ENCODE measurements at places on chromosomes 7 and 10.

DNA sequence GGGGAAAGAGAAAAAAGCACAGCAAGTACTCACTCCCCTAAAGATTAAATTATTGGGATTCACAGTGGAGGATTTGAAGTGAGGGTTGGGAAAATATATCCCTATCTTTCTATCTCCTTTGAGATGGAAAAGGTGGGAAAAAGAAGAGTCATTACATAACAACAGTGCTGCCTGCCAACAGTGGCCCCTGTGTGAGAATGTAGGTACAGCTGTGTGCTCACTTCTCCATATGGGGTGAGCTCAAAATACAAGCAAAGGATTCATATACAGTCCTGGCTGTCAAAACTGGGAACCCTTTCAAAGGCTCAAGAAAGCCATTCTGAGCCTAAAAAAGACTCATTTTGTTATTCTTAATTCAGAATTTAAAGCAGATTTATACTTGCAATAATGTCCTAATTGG is 458.5 kb downstream of the GPAM start:
- no peak for DNase-seq

DNA sequence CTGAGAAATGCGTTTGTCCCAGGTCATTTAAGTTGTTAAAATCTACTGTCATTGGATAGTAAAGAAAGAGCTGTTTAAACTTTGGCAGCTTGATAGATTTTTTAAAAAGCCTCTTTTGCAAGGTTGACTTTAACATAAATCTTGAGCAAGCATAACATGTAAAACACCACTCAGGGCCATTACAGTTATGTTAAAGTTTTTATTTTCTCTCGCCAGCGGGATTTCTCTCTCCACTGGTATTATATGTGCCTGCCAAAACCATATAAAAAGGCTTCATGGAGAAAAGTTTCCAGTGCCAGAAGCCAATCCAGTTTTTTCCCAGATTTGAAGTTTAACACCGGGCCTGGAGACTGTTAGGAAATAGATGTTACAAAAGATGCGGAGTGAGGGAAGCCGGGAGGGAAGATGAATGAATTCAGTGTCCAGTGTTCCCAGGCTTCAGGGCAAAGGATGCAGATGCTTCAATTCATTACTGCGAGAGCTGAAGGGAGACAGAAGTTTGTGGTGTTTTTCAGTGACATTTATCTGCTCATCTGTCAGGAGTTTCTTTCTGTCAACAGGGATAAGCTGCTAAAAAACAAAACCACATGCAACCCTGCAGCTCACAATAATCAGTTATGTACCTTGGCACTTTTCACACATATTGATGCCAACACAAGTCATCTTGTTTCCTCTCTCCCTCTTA is 155.5 kb downstream of the SPAG6 start:
- DNase-seq: no peak

DNA sequence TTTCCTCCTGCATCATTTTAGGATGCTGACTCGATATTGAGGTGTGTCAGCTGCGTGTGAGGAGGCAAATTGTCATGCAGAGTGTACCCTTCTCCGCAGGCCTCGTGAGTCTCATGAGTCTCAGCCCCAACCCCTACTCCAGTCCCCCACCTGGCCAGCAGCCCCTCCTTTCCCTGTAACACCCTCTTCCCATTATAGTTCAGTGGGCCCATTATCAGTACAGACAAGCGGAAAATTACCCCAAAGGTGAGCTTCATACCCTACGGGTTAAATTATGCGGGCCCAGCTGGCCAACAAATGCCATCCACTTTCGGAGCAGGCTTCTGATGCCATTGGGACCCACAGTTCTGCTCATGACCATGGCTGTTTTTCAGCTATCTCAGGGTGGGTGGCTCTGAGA is 25.2 kb downstream of the SFTPD start:
- DNase-seq: no peak

DNA sequence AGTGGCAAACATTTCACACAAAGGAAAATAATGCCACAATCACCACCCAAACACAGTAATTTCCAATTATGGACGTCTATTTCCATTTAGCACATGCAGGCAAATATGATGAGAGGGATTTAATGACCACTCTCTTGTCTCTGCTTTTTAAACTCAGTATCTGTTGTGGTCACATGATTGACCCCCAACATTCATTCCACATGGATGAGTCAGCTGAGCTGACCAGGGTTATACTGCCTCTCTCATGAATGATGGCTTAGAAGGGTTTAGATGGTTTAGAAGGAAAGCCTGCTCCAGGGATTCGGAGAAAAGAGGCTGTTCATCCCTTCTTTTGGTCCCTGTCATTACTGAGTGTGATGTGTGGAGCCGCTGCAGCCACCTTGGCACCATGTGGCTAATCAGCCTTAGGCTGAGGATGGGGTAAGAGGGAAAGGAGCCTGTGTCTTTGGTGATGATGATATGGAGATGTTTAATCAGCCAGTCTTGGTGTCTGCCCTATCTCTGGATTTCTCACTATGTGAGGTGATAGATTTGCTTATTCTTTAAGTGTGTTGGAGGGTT is 38.2 kb upstream of the JAKMIP3 start:
- DNase-seq: no peak

DNA sequence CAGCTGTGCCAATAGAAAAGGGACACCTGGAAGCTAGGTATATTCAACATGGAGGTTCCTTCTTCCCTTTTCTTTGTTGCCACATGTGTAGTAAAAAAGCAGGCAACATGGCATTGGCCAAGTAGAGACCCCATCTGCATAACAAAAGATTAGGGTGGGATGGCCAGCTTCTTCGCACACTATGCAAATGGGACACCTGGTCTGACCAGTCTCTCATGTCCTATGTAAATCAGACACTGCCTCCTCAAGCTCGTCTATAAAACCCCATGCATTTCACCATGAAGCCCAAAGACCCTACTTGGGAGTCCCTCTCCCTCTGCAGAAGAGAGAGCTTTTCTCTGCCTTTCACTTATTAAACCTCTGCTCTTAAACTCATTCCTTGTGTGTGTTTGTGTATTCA is 53.9 kb downstream of the MYL10 start:
- peak; percentile 25 for DNase-seq

DNA sequence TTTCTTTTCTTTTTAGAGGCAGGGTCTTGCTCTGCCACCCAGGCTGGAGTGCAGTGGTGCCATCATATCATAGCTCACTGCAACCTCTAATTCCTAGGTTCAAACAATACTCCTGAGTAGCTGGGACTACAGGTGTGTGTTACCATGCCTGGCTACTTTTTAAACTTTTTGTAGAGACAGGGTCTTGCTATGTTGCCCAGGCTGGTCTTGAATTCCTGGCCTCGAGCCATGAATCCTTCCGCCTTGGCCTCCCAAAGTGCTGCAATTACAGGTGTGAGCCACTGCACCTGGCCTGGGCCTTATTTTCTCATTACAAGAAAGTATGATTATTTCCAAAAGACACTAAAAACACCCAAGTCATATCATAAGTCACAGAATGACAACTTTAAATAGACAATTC is 106.6 kb downstream of the CDK6 start:
- DNase-seq: no peak

DNA sequence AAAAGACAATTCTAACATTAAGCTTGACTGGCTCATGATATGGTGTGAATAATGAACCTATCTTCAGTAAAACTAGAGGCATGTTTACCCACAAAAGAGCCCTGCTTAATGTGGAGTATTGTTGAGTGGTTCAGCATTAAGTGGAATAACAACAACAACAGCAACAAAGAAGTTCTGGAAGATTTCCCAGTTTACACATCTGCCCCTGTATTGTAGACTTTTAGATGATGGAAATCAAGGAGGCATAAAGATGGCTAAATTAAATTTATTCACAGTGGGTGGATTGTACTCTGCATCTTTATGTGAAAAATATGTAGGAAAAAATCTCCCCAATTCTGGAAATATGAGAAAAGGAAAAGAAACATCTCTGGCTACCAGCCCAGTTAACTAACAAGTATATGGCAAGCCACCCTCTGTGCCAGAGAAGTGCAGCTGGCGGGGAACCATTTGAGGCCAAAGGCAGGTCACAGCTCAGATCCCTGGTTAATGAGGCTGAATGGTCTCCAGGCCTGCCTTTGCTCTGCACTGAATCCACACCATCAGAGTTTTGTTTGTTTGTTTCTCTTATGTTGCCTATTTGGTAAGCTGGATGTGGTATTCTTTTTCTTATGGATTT is 186.0 kb downstream of the SEMA3D start:
- DNase-seq: no peak

DNA sequence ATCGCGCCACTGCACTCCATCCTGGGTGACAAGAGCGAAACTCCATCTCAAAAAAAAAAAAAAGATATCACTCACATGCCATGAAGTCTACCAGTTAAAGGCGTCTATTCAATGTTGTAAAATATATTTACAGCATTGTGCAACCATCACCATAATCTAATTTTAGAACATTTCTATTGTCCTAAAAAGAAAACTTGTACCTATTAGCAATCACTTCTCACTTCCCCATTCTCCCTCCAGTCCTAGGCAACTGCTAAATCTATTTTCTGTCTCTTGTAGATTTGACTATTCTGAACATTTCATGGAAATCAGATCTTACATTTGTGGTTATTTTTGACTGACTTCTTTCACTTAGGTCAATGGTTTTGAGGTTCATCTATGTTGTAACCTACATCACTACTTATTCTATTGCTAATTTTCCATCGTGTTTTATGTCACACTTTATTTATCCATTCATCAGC is 25.2 kb upstream of the OTUD1 start:
- no peak for DNase-seq

Data from ecto neural progenitor cell (in vitro differentiated cells).